GM23248 (cell line): ENCODE measurements at places on chromosomes 2 and 18. TPM values are rescaled to one million over a fixed set of nuclear protein-coding genes. Genes with fewer than 3 reads are reported as not detected.

DNA sequence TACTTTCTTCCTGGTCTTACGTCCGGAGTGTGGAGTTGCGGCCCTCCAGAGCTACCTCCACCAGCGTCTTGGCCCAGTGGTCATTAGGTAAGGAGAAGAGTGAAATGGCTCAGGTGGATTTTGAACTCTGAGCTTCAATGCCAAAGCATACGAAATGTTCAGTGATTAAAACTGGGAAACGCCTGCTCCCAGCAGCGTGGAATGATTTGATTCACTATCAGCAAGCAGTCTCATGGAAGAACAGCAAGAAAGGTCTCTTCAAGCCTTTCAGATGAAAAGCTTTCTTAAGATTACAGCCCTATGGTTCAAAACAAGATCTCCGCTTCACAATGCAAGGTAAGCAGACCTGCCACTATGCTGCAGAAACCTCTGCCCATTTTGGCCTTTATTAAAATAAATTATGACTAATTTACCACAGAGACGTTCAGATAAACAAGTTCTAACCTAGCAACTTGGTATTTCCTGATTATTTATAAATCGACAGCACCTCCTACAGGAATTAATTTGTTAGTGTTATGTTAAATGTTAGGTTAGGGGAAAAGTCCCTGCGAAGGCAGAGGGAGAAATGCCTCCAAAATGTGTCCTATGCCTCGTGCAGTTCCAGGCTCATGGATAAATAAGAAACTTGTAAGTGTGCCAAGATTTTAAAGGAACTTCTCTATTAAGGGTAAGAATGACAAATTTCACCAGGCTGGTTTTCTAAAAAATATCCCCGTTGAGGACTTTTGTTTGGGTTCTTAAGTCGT, 10.1 kb downstream of the SP9 start:
- DNase-seq: peak; percentile 73

GRCh38 chr2:112962308-112963175, 15.3 kb upstream of the IL36G start:
- DNase-seq: no peak

- DNase-seq: no peak
These were observed 92.8 kb downstream of the NFATC1 start for GRCh38 chr18:79488311-79489050.

- no peak for DNase-seq
These were observed 191.8 kb upstream of the HNMT start for GRCh38 chr2:137772451-137772850.

DNA sequence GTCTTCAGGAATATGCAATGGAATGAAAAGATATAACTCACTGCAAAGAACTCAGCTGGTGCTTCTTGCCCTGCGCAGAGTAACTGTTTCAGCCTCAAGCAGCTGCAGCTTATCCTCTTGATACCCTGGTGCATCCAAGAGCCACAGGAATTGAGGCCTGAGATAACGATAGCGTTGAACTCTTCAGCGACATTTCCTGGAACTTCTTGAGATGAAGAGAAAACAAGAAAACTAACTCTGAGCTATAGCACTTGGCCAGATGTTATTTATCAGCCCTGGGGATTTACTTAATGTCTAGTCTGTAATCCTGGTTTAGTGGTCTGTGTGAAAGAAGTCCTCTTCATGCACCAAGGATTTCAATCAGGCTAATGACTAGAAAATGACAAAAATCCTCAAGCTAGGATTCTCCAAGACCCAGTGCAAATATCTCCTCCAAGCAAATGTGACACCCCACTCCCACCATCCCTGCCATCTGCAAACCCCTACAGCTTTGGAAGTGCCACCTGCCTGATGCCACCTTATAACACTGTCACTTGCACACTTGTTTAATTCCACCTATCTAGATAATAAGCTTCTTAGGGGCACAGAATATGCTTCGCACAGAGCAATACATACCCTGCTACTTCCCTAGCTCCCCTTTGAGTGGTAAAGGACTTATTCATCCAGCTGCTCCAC, 40.6 kb downstream of the EHD3 start:
- no peak for DNase-seq

NMUR1 gene
- not detected in 2 replicates for total RNA-seq

GRCh38 chr2:105239924-105240323, 1.6 kb upstream of the GPR45 start:
- peak; percentile 94 for DNase-seq

ANKRD23 gene
- 0.76 and 1.1 TPM in 2 replicates for total RNA-seq

- no peak for DNase-seq
These were observed 3.4 kb downstream of the SGPP2 start for GRCh38 chr2:222427646-222428301.

CYP26B1 gene
- 0.25 and 0.32 TPM in 2 replicates for total RNA-seq

HPCAL1 gene
- total RNA-seq: 36.5 and 65.4 TPM in 2 replicates

SH2D6 gene
- not detected in 2 replicates for total RNA-seq

- DNase-seq: no peak
These were observed 43.1 kb upstream of the KLHL14 start for GRCh38 chr18:32815881-32816280.

DNA sequence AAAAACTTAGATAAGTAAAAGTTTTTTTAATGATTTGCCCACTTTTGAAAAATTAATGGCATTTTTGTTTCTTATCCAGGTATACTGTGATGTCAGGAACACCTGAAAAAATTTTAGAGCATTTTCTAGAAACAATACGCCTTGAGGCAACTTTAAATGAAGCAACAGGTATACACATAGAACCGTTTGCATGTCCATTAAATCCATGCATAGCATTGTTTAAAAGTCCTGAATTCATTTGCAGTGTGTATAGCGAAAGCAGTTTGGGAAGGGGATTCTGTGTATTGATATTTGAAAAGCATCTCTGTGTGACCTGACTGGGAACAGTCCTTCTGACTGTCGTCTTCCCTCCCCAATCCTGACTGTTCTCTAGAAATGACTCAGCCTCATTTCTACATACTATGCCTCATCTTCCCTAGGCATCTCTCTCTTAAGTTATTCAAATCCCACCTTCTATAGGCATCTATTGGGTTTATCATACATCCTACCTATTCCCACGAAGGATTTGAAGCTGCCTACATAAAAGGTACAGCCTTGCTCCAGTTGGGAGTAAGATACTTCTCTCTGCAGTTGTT, 79.2 kb upstream of the MAP3K20 start:
- DNase-seq: peak; percentile 81

- DNase-seq: peak; percentile 46
These were observed 48.2 kb downstream of the COL4A4 start for GRCh38 chr2:227115761-227116160.

EFHD1 gene
- not detected in 2 replicates for total RNA-seq

- peak; percentile 52 for DNase-seq
These were observed 38.2 kb upstream of the ACTR3 start for GRCh38 chr2:113851640-113852039.

DNA sequence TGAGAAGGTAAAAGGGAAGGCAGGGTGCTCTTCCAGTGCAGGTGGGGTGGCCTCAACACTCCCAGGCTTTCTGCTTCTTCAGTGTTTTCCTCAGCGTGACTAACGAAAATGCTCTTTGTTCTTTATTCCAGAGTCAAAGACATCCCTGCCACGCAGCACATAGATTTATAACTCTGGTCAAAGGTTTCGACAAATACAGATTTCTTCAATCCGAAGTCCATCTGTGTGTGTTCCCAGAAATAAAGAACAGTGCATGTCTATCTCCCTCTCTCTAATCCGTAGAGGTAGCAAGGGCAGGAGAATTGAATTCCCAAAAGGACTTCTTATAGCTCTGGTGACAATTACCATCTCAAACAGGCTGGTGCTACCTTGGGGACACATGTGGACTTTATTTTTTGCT, 26.4 kb upstream of the TDRD15 start:
- DNase-seq: no peak

- peak; percentile 91 for DNase-seq
These were observed 111.2 kb upstream of the SMIM21 start for GRCh38 chr18:75538727-75539126.

LOXHD1 gene
- not detected in 2 replicates for total RNA-seq
